ENCODE measurements at places on chromosomes 4 and X. TPM values are rescaled to one million over a fixed set of nuclear protein-coding genes. Genes with fewer than 3 reads are reported as not detected.

Gene ENOPH1
- 47.4 TPM for polyA plus RNA-seq

Gene AWAT2
- polyA plus RNA-seq, result not detected

Gene TEX13D
- not detected for polyA plus RNA-seq

Gene SUPT20HL2
- polyA plus RNA-seq, result not detected

Gene TMEM255A
- polyA plus RNA-seq, result 2.3 TPM

Gene UCHL1
- polyA plus RNA-seq, result 19.5 TPM

Gene DCAF4L1
- 0.23 TPM for polyA plus RNA-seq

Gene SPANXA2
- polyA plus RNA-seq, result not detected

- DNase-seq, result no peak
Measured at GRCh38 chr4:55330241-55330640, 15.8 kb upstream of the SRD5A3 start.

DNA sequence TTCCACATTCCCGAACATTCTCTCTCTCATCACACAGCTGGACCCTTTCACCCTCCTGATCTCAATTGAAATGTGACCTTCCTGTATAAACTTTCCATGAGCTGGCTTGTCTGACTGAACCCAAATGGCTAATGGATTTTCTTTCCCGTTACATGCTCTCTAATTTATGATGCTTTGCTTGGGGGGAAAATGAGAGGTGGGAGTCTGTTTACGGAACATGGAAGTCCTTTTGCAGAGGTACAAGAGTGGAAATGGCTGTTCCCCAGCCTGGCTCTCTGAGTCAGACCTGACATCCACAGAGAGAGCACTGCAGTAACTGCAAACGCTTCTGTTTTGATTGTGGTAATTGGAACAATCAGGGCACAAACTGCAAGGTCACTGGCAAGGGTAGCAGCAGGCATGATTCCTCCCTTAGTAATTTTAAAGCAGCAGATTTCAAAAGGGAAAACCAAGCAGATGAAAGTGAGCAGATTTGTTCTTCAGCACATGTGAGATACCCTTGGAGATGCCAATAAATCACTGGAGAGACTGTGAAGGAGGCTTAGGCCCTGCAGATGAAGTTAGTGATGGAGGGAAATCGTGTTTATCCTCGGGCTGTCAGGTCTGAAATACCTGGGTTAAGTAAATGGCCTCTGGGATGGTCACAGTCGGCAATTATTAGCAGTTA, 83.9 kb downstream of the SNCA start:
- DNase-seq, result no peak

GRCh38 chr4:54004463-54004862, 59.9 kb downstream of the CHIC2 start:
- no peak for DNase-seq

GRCh38 chr4:26365537-26366150, 44.8 kb downstream of the RBPJ start:
- DNase-seq, result no peak

GRCh38 chr4:148060264-148061140, 328.6 kb downstream of the ARHGAP10 start:
- DNase-seq, result no peak

- peak; percentile 1 for DNase-seq
Measured at GRCh38 chr4:104531390-104531789, 36.7 kb upstream of the CXXC4 start.

DNA sequence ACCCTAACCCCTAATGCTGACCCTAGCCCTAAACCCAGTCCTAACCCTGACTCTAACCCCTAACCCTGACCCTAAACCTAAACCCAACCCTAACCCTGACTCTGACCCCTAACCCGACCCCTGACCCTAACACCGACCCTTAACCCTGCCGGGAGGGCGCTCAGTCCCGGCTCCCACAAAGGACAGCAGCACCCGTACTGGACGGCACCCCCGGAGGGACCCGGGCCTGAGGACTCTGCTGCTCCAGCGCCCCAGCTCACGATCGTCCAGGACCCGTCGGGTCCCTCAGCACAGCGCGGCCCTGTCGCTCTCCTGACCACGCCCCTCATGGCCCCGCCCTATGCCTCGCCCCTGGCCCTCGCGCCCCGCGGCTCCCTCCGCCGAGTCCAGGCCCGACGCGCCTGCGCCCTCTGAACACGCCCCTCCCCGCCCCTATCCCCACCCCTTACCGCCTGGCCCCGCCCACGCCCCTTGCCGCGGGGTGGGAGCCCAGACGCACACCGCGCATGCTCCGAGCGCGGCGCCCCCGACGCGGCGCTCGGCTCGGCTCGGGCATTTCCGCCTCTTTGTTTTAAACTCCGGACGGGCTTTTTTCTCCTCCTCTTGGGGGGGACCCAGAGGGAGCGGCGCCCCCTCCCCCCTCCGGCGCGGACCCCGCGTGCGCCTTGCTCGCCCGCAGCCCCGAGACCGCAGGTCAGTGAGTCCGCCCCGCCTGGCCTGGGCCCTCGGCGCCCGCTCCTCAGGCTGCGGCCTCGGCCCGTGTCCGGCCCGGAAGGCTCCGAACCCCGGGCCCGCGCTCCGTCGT, at the start of gene PCGF3:
PCGF3 (plus strand) TSS at position 555 of the 805 bp plus-strand sequence. CDS start 27,849 bp downstream, outside the sequence.
- peak; percentile 95 for DNase-seq

- peak; percentile 47 for DNase-seq
Measured at GRCh38 chr4:73068491-73069337, 802 bp downstream of the COX18 start.

- no peak for DNase-seq
Measured at GRCh38 chr4:20151436-20151835, 100.3 kb upstream of the SLIT2 start.

- DNase-seq, result no peak
Measured at GRCh38 chr4:8906668-8906970, 35.0 kb upstream of the HMX1 start.

- no peak for DNase-seq
Measured at GRCh38 chr4:2075171-2075986, 16.3 kb downstream of the NAT8L start.

GRCh38 chr4:138341739-138342415, 99.7 kb upstream of the SLC7A11 start:
- no peak for DNase-seq

GRCh38 chrX:63436865-63437264, 85.7 kb upstream of the SPIN4 start:
- DNase-seq, result no peak

- DNase-seq, result no peak
Measured at GRCh38 chr4:6771229-6771671, 11.3 kb upstream of the KIAA0232 start.

GRCh38 chr4:138310498-138310897, 68.3 kb upstream of the SLC7A11 start:
- DNase-seq, result no peak

GRCh38 chrX:147377728-147378127, 534.0 kb upstream of the FMR1 start:
- DNase-seq, result no peak

- DNase-seq, result no peak
Measured at GRCh38 chrX:24333371-24333770, 19.5 kb upstream of the SUPT20HL2 start.

GRCh38 chrX:12894074-12895030, 12.1 kb upstream of the TLR8 start:
- DNase-seq, result peak; percentile 46

GRCh38 chr4:175470131-175470530, 341.9 kb downstream of the GPM6A start:
- DNase-seq, result no peak

- DNase-seq, result no peak
Measured at GRCh38 chrX:96004386-96004785, 680.3 kb upstream of the DIAPH2 start.

DNA sequence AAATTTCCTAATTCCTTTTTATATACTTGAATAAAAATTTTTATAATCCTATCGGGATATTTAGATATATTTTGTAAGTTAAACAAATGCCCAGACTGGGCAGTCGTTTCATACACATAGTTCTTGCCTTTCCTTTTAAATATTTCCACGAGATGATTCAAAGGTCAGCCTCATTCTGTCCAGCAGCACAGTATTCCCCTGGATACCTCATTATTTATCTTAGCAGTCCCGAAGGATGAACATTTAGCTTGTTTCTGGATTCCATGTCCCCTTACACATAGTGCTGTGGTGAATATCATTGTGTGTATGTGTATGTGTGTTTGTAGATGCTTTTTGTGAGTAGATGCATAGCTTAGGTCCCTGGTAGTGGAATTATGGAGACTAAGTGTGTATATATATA, 38.3 kb downstream of the RAPGEF2 start:
- DNase-seq, result no peak

DNA sequence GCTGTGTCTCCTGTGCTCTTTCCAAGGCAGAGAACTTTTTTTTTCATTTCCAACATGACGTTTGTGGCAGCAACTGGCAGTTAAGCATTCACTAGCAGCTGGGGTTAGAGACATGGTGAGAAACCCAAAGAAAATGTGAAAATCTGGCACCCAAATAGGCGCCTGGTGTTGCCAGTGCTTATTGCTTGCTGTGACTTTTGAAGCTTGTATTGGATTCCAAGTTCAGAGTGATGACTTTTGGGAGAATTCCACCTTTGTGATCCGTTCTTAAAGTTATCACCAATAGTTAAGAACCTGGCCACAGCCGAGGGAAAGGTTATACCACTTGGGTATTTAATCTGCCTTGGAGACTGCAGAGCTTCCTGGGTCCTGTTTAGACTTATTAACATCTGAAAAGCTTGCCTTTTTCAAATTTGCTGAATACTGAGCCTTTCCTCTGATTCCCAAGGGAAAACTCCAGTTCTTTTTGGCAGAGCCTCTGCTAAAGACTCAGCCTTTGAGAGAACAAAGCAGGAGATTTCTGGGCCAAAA, 101.0 kb downstream of the OPHN1 start:
- DNase-seq, result peak; percentile 3

DNA sequence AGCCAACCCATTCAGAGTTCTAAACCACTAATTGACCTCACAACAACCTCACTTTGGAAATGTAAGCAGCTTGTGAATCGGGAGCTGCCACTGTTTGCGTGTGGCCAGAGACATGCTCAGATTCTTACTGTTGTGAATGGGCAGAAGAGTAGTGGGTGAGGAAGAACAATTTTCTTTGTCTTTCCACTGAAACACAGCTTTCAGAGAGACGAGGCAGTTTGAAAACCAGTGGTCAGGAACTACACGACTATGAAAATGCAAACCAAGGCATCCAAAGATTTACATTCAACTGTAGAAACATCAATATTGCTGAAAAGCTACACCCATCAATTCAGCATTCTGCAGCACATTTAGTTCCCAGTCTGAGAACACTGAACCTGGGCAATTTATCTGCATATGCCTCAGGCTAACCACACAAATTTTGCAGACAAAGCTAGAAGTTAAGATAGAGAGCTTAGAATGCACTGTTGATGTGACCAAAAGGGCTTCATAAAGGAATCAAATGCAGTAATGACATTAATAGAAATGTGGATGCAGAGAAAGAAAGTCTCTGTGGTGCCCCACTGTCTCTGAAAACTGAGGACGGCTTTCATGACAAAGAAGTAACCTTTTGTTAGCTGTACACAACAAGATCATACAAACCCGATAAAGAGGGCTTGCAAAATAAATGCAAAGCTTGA, 134.3 kb downstream of the APBB2 start:
- no peak for DNase-seq

- DNase-seq, result no peak
Measured at GRCh38 chr4:156829201-156829873, 142.3 kb downstream of the PDGFC start.

DNA sequence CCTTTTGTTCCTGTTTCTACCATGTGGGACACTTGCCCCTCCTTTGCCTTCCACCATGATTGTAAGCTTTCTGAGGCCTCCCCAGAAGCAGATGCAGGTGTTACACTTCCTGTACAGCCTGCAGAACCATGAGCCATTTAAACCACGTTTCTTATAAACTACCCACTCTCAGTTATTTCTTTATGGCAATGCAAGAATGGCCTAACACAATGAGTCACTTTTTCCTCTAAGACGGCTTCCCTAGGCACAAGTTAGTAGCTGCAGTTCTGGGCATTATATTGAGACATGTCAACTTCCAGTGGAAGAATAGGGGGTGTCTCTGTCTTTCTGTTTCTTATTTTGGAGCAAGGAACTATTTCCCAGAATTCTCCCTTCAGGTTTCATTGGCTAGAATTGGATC, 32.9 kb upstream of the DIPK2B start:
- no peak for DNase-seq

- DNase-seq, result no peak
Measured at GRCh38 chr4:66569228-66569627, 898.9 kb upstream of the EPHA5 start.

DNA sequence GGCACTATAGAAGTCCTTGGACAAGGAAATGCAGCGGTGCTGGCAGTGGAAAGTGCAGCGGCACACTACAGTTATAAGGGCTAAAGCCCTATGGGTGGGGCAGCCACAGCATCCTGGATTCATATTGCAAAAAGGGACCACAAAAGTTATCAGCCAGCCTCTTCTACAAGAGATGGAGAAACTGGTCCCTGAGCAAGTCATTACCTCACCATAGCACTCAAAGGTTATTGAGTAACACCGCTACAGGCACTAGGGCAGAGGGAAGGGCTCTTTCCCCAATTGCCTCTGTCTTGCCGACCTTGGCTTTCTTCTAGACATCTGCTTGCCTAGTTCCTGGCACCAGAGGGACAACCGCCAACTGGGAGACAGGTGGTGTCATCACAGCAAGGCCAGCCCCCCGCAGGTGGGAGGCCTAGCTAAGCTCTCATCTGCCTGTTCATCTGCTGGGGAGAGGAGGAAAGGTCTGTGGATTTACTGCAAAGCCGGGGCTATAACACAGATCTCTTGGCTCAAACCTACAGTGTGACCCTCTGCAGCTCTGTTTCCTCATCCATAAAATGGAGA, 600.0 kb downstream of the BCOR start:
- no peak for DNase-seq

- DNase-seq, result no peak
Measured at GRCh38 chr4:150002561-150002960, 75.7 kb upstream of the DCLK2 start.

DNA sequence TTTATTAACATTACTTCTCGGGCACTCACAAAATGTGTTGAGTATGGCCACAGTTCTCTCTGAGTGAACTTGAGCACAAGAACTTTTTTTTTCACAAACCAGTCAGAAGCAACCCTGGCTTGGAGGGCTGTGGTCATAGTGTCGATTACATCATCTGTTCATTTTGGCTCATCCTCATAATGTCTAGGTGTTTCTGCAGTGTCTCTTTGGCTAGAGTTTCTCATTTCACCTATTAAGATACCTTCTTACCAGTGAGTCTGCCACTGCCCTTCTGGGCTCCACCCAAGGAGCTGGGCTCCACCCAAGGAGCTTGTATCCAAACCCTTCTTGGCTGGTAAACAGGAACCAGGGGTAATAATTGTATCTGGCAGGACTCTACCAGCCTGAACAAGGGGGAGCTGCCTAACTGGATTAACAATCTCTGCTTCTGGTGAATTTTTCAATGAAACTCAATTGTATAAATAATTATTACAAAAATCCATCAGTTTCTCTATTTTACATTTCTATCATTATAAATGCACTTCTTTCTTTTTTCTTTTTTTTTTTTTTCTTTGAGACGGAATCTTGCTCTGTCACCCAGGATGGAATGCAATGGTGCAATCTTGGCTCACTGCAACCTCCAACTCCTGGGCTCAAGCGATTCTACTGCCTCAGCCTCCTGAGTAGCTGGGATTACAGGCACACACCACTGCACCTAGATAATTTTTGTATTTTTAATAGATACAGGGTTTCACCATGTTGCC, 667.7 kb upstream of the SLIT2 start:
- DNase-seq, result no peak

- no peak for DNase-seq
Measured at GRCh38 chr4:77194366-77194765, 37.4 kb downstream of the CCNG2 start.

Measured in right lung (tissue), 10 donors.